ENCODE measurements at places on chromosomes 11 and 22. TPM values are rescaled to one million over a fixed set of nuclear protein-coding genes. Genes with fewer than 3 reads are reported as not detected.

Gene CLCF1
- total RNA-seq = 1.5 TPM

Gene PRR5
- 1.8 TPM for total RNA-seq

Gene GRK2
- total RNA-seq = 10.1 TPM

Gene CDC45
- total RNA-seq = 22.9 TPM

Gene BIRC3
- total RNA-seq = 2.4 TPM

Gene SCN4B
- under 0.01 TPM for total RNA-seq

Gene BEST1
- total RNA-seq = 3.4 TPM

Gene C22orf23
- 0.54 TPM for total RNA-seq

Gene FADD
- total RNA-seq = 21.8 TPM

Gene CD3D
- not detected for total RNA-seq

Gene MN1
- 55.9 TPM for total RNA-seq

Gene GRIK4
- total RNA-seq = not detected

Gene PRODH
- total RNA-seq = not detected

Gene FIBIN
- total RNA-seq = 22.6 TPM

Gene KCTD14
- 0.45 TPM for total RNA-seq

Gene MAJIN
- total RNA-seq = not detected

Gene SNX32
- total RNA-seq = 1.6 TPM

Gene SOX6
- 1.8 TPM for total RNA-seq

Gene RAB39A
- total RNA-seq = not detected

Gene NTM
- total RNA-seq = 3.4 TPM

Gene TNNI2
- total RNA-seq = not detected

Gene MEI1
- total RNA-seq = not detected

Gene OR52E8
- total RNA-seq = not detected

Gene SLC22A12
- not detected for total RNA-seq

Gene CASP1
- 21.0 TPM for total RNA-seq

Gene PGA5
- total RNA-seq = not detected

Gene IRAG1
- 17.6 TPM for total RNA-seq

Gene GSTT2B
- 4.9 TPM for total RNA-seq

Gene CLP1
- 16.2 TPM for total RNA-seq

Gene CCDC87
- 0.45 TPM for total RNA-seq

Gene DLG2
- 5.8 TPM for total RNA-seq

Gene MS4A7
- not detected for total RNA-seq

Gene KCNJ5
- not detected for total RNA-seq

Gene TSKU
- 24.6 TPM for total RNA-seq

Gene SERHL2
- total RNA-seq = 2.2 TPM

Gene CRYBB1
- not detected for total RNA-seq

Gene GAS2L1
- 15.0 TPM for total RNA-seq

Gene UPK3A
- not detected for total RNA-seq

Gene CASP5
- total RNA-seq = not detected

Gene CCS
- total RNA-seq = 54.4 TPM

Gene CHKA
- total RNA-seq = 5.2 TPM

Gene RAG2
- total RNA-seq = not detected

Gene NRIP3
- total RNA-seq = 4.3 TPM

Gene MICAL3
- 20.5 TPM for total RNA-seq

Gene CHADL
- 0.99 TPM for total RNA-seq

Gene TRIM22
- 93.1 TPM for total RNA-seq

Gene CATSPER1
- not detected for total RNA-seq

Gene BRSK2
- not detected for total RNA-seq

Gene MAP6
- total RNA-seq = 3.4 TPM

Gene CPSF7
- 33.8 TPM for total RNA-seq

Gene TMEM109
- 44.1 TPM for total RNA-seq

Gene MMP13
- not detected for total RNA-seq

Gene ANO9
- total RNA-seq = not detected

Gene PHF21A
- total RNA-seq = 24.0 TPM

Gene UBQLNL
- 0.36 TPM for total RNA-seq

Gene PKNOX2
- 2.0 TPM for total RNA-seq

All from fibroblast of the aortic adventitia (primary cell).